ENCODE measurements at places on chromosomes 12 and 14. TPM values are rescaled to one million over a fixed set of nuclear protein-coding genes. Genes with fewer than 3 reads are reported as not detected.

GRCh38 chr14:45610318-45610717 lies 357.3 kb upstream of the MIS18BP1 start:
- DNase-seq: no peak

GRCh38 chr14:68796418-68797101 lies 3.7 kb upstream of the ZFP36L1 start:
- DNase-seq: no peak

- no peak for DNase-seq
Observed at GRCh38 chr14:29926228-29926627, 1.4 kb downstream of the PRKD1 start.

DNA sequence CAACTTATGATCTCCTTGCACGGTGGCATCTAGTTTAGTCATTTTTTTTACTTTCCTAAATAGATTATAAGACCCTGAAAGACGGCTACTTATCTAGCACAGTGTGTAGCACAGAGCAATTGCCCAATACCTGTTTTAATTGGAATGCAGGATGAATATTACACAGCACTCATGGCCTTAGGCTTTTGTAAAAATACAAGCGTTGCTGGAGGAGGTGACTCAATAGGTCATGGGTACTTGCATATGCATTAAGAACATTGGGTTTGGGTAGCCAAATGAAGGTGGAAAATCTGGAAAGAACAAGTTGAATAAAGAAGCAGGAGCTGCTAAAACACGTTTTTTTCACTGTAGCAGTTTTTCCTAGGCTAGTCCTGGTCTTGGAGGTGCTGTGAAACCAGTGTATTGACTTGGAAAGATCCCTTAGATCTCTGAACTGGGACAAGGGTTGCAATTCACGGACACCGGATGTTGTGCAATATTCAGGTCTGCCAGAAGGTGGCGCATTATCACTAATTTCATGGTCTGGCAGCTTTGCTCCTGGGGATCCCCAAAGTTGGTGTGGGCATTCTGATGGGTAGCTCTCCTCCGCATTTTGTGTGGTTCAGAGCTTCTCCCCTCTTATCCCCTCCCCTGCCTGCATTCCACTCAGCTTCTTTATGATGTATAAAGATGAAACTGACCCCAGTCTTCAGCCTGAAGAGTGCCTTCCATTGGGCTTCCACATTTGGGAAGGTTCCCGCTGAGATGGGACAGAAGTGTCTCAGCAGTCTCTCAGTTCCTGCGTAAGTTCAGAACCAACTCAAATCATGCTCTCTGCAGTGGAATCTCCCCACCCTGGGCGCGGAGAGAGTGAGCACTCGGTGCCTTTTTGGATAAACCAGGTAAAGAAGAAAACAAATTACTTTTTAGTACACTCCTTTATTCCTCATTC lies 278.3 kb downstream of the NRXN3 start:
- DNase-seq: no peak

DNA sequence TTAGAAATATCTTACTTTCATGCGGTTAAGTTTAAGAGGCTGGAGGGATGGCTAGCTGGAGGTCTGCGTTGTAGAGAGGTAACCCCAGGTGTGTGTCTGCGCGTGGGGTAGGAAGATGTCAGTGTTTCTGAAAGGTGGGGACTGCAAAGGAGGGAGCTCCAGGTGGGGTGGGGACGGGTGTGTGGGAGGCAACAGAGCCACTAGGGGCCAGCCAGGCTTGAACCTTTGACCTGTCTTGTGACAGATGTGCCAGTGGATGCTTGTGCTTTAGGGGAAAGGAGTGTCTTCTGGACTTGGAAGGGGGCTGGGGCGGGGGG lies 841 bp downstream of the GLI1 start:
- no peak for DNase-seq

DNA sequence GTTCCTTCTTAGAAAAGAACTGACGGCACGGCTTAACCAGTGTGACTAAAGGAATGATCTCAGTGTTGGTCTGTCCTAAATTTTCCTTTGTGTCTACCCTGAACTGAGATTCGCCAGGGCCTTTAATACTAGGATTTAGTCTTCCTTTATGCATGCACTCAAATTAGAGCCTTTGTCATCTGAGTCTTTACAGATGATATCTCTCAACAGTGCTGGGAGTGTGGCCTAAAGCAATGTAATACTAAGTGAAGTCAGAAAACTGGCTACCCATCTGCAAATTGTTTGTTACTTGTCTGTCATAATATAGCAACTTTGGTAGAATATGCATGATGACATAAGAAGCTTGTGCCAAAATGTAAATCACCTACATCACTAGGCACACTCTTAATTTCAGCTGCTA lies 95.4 kb downstream of the PTPRO start:
- DNase-seq: no peak

- DNase-seq: no peak
Observed at GRCh38 chr12:62744551-62744950, 190.4 kb downstream of the PPM1H start.

- no peak for DNase-seq
Observed at GRCh38 chr12:131133994-131134393, 180.3 kb downstream of the ADGRD1 start.

- no peak for DNase-seq
Observed at GRCh38 chr12:70497508-70497907, 131.4 kb downstream of the KCNMB4 start.

The INSM2 gene
- polyA plus RNA-seq: not detected

The OTX2 gene
- not detected for polyA plus RNA-seq

The AVPR1A gene
- polyA plus RNA-seq: 2.8 TPM

The ARHGDIB gene
- 144 TPM for polyA plus RNA-seq

The KRT85 gene
- not detected for polyA plus RNA-seq

The ANAPC5 gene
- 82.4 TPM for polyA plus RNA-seq
